Activated naive CD4-positive, alpha-beta T cell treated with Interleukin-2 at 50 U/mL for 16 hours (primary cell): ENCODE measurements at places on chromosomes 13 and 19.

DNA sequence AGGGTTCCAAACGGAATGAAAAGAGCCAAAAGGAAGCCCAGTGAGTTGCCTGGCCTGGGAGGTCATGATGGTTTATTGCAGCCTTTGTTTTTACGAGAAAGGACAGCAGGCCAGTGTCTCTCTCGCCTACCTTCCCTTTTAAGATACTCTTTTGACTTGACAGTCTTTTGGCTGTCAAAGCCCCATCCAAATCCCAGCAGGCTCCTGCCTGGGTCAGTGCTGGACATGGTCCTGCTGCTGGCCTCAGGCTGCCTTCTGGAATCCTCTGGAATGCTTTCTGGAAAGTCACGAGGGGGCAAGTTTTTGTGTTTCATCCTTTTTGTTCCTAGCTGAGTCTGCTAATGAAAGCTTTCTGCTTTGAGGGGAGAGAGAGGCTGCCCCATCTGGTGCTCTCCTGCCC lies 444.8 kb downstream of the OLFM4 start:
- DNase-seq, result no peak

DNA sequence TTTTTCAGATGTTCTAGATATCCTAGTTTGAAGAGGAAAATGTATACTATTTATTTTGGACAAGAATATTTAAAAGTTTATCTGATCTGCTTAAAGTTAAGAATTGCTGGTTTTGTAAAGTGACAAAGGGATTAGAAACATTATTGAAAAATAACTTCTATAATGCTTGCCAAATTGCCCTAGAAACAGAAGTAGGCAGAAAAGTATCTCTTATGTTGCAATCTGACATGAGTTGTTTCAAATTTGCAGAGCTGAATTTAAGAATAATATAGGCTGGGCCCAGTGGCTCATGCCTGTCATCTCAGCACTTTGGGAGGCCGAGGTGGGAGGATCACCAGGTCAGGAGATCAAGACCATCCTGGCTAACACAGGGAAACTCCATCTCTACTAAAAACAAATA lies 777.1 kb downstream of the LIG4 start:
- DNase-seq, result no peak

- no peak for DNase-seq
These were observed 5.0 kb upstream of the ZNF765 start for GRCh38 chr19:53389978-53390377.

- peak; percentile 89 for DNase-seq
These were observed at the start of gene ZNF331 for GRCh38 chr19:53537521-53538377. Gene ZNF331, plus strand, starts transcription at chr19:53538145. Its CDS starts 31,232 bp downstream, at chr19:53569377.

- no peak for DNase-seq
These were observed 539.7 kb downstream of the RFC3 start for GRCh38 chr13:34357435-34358232.

- DNase-seq, result no peak
These were observed 96.2 kb upstream of the RNF113B start for GRCh38 chr13:98273067-98273823.

GRCh38 chr13:48096670-48097069 lies 1.8 kb upstream of the MED4 start:
- DNase-seq, result no peak

- DNase-seq, result no peak
These were observed 52.5 kb downstream of the GPC5 start for GRCh38 chr13:91450913-91451312.

GRCh38 chr19:10086591-10087192 lies 575 bp downstream of the SHFL start:
- DNase-seq, result peak; percentile 49

GRCh38 chr19:7505682-7506384 lies 10.1 kb upstream of the ZNF358 start:
- DNase-seq, result no peak

DNA sequence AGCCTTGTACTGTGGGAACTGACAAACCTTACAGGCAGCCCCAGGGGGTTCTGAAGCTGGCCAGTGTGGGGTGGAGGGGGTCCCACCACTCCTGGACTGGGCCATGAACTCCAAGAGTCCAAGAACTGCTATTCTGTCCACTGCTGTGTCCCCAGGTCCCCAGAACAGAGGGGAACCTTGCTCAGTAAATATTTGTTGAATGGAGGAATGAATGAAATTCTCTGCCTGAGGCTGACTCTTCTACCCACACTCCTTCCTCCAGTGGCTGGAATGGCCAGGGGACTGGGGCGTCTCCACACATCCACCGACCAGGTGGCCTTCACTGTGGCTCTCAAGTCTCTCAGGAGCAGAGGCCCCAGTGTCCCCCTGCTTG lies 11.6 kb downstream of the WIZ start:
- DNase-seq, result no peak

DNA sequence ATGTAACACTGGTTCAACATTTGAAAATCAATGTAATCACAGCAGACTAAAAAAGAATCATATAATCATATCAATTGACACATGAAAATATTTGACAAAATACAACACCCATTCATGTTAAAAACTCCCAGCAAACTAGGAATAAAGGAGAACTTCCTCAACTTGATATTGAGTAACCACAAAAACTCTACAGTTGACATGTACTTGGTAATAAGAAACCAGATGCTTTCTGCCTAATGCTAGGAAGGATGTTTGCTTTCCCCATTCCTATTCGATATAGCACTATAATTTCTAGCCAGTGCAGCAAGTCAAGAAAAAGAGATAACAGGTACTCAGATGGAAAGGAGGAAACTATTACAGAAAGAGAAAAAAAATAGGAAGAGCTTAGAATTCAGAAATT lies 26.9 kb downstream of the UFM1 start:
- no peak for DNase-seq

DNA sequence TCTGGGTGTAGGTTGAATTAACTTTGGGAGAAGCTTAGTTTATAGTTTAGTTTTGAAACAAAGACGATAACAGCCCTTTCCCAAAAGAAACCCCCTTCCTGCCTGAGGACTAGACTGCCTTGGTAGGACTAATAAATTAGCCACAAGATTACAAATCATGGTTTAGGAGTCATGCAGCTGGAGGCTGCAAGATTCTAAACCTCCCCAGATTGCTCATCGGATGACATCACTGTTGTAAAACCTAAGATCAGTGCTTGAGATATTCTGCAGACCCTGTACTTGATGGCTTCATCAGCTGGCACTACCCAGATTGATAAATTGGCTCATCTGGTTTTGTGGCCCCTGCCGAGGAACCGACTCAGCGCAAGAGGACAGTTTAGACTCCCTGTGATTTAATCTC lies 35.9 kb upstream of the MPHOSPH8 start:
- DNase-seq, result no peak

DNA sequence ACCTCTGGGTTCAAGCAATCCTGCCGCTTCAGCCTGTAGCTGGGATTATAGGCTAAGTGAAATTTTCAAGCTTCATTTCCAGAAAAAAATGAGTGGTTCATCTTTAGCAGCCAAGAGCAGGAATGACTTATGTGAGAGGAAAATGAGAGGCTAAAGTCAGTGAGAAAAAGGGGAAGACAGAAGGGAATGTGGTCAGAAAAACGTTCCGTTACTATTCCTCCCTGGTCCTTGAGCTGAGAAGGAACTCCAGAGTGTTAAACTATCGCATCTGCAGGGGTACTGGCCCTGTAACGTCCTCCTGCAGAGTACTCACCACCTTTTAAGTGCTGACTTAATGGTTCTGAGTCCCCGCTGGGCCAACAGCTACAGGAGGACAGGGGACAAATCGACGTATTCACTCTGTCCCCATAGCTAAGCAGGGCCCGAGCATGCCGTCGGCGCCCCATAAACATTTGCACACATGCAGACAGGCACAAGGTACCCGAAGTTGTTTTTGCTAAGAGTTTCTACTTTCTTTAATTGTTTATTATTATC lies 88.1 kb downstream of the FLT1 start:
- no peak for DNase-seq

DNA sequence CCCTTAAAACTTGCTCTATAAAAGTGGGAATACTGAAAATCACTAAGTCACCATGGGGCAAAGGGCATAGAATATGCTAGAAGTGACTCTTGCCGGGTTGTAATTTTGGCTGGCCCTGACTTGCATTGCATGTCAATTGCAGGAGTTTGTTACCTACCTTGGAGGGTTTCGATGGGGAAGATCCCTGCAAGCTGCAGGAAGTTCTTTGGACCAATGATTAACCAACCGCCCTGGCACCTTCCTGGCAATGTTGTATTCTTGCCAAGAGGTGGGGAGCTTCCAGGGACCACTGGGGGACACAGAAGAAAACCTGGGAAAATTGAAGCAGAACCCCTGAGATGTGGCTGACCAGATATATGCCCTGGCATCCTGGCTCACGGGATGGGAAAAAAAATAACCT lies 235.8 kb downstream of the B3GLCT start:
- no peak for DNase-seq

GRCh38 chr13:102504002-102504401 lies 92.8 kb upstream of the TPP2 start:
- no peak for DNase-seq

DNA sequence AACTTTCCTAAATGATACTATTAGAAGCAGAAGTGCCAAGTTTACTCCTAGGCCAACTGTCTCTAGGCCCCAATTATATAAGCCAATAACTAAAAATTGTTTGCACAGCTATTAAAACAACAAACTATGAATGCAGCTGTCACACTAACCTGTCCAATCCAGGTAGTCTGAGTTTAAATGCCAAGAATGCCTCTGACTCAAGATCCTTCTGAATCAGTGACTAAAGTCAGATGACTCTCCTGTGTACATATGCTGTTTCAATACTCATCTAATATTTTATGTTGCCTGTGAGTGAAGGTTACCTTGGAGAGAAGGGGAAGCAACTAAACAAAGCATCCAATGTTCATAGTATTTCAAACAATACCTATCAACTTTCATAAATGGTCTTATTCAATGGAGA lies 257.0 kb downstream of the ENOX1 start:
- no peak for DNase-seq

GRCh38 chr19:40666803-40667438 lies 23.5 kb downstream of the NUMBL start:
- DNase-seq, result no peak

- no peak for DNase-seq
These were observed 16.3 kb downstream of the ELAVL1 start for GRCh38 chr19:7989071-7989575.

- no peak for DNase-seq
These were observed 147.1 kb downstream of the B3GLCT start for GRCh38 chr13:31346891-31347290.

GRCh38 chr13:25046985-25047511 lies 48.9 kb upstream of the PABPC3 start:
- DNase-seq, result no peak

- DNase-seq, result no peak
These were observed 503.0 kb downstream of the LIG4 start for GRCh38 chr13:107712145-107712860.

DNA sequence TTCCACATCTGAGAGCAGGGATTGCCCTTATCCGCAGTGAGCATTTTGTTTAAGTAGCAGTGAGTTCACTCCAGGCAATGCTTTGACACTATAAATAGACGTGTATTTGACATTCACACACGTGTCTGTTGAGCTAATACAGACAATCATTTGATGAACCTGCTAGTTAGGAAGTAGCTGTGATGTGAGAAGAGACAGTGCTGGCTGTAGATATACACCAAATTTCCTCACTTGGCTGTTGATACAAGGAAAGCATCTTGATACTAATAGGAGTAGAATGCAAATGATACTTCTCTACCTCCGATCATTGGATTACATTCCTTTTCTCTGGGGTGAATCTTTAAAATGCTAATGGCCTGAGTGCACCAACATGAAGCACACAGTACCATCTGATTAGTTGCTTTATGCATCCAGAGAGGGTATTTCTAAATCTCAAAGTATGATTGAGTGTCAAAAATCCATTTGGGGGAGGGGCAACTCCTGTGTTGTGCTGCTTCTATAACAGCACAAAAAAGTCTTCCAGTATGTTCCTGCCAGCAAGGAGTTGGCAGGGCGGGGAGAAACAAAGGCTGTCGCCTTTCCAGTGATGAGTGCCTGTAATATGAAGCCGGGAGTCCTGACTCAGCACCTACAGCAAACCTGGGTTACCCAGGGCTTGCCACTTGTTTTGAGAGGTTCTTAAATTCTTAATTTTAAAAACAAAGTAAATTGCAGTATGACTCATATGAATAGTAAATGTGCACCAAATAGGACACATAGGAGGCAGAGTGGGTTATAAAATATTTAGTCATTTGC lies 7.0 kb downstream of the CUL4A start:
- no peak for DNase-seq

DNA sequence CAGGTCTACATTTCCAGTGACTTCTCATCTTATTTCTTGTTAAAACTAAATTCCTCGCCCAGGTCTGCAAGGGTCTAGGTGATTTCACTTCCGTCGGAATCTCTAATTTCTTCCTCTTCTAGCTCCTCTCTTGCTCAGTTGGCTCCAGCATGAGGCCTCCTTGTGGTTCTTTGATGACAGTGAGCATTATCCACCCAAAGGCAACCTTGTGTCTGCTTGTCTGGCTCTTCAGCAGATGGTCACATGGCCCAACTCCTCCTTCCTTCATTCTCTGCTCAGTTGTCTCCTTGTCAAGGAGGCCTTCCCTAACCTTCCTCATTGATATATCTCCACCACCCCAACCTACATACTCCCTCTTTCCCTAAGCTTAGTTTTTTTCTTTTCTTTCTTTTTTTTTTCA lies 1391.4 kb downstream of the EFNB2 start:
- no peak for DNase-seq

DNA sequence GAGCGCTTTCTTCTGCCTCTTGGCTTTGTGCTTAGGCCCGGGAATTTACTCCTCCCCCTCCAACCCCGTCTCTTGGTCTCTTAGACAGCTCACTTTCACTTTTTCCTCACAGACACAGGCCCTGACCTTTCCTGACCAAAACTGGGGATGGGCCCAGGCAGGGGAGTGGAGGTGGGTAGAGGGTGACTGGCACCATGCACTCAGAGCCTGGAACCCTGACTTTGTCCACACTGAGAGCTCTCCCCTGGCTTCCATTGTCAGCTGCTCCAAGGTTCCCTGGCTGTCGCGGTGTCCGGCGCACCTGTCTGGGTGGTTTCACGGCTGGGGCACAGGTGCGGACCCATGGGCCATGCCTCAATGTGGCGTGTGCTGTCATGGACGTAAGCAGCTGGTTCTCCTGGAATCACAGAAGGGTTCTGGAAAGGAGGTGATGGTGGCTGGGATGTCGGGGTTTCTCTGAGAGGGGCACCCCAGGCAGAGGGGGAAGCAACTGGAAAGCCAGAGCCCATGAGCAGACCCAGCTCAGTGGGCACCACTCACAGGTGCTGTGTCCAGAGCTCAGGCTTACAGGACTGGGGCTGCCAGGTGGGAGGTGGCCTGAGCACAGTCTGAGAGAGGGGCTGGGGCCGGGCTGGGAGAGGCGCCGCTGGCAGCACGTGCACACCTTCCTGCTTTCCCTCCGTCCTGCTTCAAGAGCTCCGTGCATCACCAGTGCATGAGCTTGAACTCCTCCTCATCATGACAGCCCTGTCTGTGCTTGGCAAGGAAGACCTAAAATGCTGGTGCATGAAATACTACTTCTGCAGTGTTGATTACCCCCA lies 28.0 kb upstream of the C1QTNF9 start:
- no peak for DNase-seq

DNA sequence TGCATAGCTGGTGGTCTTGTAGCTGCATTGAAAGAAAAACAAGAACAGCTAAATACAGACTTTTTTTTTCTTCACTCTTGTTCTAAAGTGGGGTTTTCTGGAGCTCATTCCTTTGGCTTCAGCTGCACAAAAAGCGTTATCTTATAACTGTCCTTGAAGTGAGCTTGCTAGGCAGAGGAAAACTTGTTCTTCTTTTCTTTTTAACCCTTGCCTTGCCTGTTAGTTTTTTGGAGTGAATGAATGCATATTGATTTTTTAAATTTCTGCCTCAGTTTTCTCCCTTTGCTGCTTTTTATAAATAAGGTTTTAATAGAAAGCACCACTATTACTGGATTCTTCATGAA lies 1.5 kb downstream of the ZNF765 start:
- no peak for DNase-seq

GRCh38 chr13:50592412-50593155 lies 250.9 kb downstream of the DLEU7 start:
- DNase-seq, result no peak
